ENCODE measurements at places on chromosomes 1 and 21.

DNA sequence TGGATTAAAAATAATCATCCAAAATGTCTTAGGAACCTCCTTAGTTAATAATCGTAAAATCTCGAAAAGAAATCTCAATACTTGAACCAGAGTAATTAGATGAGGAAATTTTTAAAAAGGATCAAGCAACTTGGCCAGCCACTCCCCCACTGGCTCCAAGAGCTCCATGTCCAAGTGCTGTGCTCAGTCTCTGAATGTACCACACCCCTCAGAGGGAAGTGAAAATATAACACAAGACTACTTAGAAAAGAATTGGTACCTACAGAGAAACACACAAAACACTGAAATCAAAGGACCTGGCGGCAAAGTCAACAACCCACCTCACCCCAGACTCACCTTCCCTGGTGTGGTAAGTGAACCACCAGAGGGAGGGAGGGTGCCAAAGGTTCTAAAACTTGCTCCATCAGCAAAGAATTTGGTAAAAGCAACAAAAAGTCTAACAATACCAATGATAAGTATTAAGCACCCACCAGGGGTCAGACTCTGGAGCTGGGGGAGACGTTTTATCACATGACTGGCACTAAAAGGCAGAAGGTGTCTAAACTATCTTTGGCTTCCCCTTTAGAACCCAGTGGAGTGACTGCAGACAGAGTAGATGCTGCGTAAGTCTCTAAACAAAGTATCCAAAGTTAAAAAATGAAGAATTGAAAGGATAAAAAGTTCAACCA, 14.0 kb downstream of the LBR start:
- no peak for DNase-seq

DNA sequence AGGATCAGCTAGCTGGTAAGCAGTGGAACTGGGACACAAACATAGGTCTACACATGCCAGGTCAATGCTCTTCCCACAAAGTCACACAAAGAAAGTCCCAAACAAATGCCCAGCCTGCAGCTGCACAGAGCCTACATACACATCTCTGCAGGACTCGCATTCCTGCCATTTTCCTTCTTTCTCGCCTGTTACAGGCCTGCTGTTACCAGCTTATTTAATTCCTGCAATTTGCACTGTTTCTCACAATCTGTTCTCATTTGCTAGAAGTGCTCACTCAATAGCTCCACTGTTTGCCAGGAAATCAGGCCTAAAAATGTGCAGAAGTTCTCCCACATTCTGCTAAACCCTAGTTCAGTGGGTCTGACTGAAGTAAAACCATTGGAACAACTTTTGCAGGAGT, 362.6 kb upstream of the C1orf87 start:
- no peak for DNase-seq

DNA sequence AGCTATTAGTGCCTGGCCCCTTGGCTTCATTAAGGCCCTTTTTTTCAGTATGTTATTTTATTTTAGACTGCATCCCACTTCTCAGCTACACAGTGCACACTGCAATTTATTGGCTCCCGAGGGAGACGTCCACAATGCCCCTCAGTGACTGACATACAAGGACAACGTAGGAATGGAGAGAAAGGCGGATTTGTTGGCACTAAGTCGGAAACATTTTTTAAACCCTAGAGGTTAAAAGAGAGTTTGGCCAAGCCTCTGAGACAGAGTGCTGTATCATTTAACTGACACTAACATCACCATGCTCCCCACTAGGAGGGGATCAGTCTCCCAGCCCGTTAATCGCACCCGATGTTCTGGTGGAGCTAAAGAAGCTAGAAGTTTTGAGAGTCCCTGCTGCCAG, 45.7 kb upstream of the FOXD3 start:
- DNase-seq = no peak

DNA sequence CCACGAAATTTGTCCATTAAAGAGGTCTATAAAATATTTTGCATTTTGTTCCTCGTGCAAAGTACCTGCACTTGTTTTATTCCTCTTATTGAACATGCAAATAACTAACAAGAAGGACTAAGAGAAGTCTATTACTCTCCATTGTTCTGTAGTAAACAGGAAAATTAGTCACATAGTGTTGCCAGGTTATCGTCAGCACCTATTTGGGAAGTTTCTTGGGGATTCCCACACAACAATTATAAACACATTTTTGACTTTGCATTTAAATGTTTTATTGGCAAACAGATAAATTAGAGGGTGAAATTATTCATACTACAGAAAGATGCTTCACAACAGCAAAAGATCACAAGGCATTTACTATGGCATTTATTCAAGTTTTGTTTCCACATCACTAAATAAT, 174.5 kb downstream of the ZC3H11B start:
- DNase-seq = no peak

GRCh38 chr1:914131-914890, 9.4 kb upstream of the SAMD11 start:
- no peak for DNase-seq

- DNase-seq = peak; percentile 93
Measured at GRCh38 chr1:235971571-235972310, 93.1 kb downstream of the NID1 start.

All from hepatocyte (in vitro differentiated cells).